NCI-H748 treated with DMSO at 0.1 percent for 48 hours (cell line): ENCODE measurements at places on chromosomes 16 and 17.

- DNase-seq, result no peak
These were observed 4.9 kb upstream of the RUSF1 start for GRCh38 chr16:31513126-31513525.

DNA sequence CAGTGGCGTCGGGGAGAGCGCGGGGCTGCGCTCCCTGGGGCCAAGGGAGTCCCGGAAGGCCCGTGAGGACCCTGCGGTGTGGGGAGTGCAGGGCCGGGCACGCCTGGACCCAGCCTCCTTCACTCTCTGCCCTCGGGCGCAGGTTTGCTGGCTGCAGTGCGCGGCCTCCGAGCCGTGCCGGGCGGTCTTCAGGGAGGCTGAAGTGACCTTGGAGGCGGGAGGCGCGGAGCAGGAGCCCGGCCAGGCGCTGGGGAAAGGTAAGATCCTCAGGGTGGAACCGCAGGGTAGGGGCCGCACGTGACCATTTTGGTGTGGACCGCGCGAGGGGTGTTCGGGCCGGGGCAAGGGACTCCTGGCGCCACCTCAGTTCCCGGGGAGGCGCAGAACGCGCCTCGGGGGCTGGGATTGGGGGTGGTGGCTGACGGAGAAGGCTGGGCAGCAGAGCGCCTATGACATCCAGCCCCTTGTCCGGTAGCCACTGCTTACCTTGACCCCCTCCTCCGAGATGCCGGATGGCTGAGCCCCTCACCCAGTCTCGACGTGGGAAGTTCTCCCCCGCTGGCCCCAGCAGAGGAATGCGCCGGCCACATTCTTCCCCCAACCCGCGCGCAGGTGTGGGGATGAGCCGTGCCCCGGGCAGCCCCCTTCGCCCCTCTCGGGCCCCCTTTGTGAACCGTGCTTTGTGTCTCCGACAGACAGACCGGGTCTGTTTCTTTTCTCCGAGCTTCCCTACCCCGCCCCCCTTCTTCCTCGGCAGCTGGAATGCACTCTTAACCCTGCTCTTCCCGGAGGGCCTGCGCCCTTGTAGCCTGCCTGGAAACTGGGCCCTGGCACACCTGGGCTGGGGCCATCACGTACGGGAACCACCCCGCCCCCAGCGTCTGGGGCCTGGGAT is 631 bp downstream of the CDH3 start:
- no peak for DNase-seq

DNA sequence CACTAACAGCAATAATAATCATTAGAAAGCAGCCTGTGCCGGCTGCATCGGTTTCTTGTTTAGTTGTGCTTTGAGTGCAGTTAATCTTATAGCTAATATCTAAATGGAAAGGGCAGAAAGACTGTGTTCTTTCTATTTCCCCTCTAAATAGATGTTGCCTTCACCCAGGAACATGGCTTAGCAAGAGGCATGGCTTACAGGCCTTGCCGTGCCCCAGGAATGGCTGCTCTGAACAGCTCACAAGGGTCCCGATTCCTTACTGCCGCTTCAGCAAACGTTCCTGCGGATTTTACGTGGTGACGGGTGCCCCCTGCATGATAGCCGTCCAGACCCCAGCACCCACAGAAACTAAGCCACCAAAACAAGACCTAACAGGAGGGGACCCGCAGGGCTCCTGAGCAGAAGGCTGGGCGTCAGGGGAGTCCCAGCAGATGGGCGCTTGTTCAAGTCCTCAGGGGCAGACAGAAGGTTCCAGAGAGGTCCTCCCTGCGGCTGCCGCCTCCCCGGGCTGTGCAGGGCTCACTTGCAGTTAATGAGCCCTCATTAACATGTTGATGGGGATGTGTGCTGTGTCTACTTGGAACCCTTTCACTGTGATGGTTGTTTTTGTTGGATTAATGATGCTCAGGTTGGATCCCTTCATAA is 52.5 kb upstream of the ENPP7 start:
- no peak for DNase-seq

GRCh38 chr17:53313746-53314145 is 509.0 kb upstream of the KIF2B start:
- DNase-seq, result no peak

GRCh38 chr17:76241691-76242255 is 1.5 kb upstream of the RNF157 start:
- DNase-seq, result no peak

- DNase-seq, result no peak
These were observed 15.7 kb downstream of the CRLF3 start for GRCh38 chr17:30808785-30809286.

DNA sequence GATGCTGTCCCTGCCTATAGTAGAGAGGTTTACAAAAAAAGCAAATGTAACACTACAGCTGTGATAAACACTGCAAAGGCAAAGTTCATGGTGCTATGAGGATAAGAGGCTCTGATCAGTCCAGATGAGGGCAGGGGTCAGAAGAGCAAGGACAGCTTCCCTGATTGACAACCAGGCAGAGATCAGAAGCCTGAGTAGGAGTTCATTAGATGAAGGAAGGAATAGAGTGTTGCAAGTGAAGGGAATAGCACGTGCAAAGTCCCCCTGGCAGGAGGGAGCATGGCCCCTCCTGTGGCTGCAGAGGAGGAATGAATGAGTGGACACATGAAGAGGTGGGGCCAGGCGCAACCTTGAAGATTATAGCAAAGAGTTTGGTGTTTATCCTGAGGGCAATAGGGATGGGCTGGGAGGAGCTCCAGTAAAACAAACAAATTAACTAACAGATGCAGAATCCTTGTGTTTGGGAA is 208.4 kb upstream of the IRX5 start:
- DNase-seq, result no peak

DNA sequence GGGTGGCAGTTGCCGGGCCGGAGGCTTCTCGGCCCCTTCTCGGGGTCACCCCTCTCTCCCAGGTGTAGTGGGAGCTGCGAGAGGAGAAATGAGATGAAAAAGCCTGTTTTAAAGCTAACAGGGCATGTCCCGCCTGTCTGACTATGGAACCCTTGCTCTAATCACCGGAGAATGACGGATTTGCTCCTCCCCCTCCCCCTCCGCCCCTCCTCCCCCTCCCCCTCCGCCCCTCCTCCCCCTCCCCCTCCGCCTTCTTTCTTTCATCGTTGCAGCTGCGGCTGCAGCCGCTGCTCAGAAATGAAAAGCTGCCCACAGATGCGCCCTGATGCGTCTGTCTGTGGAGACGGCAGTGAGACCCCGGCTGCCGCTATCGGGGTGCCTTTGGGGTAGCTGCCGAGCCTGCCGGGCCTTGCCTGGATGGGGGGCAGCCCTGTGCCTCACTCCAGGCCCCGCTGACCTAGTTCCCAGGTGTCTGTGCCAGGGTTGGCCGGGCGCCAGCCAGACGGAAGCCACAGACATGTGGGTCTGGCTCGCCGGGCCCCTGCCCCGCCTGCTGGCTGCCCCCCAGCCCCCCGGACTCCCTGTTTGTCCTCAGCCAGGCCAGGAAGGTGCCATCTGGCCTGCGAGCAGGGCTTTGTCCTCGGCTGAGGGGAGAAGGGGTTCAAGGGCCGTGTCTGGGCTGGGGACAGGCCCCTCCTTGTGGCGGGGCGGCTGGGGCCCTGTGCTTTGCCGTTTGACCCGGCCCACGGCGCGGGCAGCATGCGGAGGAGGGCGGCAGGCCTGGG is 37.7 kb downstream of the GINS2 start:
- DNase-seq, result no peak

DNA sequence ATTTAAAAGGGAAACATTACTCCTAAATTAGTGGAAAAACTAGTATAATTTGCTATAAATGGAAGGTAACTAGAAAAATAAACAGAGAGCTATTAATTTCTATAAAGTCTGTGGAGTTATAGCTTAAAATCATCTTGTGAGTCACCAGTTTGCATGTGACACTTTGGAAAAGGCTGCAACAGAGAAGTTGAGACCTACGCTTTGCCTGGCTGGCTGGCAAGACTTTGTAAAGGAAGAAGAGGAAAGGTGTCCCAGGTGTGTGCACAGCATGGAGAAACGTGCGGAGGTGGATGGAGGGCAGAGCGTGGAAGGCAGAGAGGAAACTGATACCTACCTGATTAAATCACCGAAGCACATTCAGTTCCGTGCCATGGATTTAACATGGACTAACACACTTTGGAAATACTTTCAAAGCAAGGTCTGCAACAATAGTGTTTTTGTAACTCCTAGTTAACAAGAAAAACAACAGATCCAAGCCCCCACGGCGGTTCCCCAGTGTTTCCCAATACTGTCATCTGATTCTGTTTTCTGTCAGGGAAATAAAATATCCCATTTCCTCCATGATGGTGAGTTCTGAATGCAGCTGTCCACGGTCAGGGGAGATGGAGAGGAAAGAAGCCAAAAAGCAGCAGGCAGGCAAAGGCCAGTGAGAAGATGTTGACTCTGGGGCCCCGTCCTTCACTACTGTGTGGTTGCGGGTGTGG is 134.8 kb downstream of the XYLT1 start:
- DNase-seq, result no peak

- DNase-seq, result no peak
These were observed 137.2 kb upstream of the RPH3AL start for GRCh38 chr17:489758-490329.

DNA sequence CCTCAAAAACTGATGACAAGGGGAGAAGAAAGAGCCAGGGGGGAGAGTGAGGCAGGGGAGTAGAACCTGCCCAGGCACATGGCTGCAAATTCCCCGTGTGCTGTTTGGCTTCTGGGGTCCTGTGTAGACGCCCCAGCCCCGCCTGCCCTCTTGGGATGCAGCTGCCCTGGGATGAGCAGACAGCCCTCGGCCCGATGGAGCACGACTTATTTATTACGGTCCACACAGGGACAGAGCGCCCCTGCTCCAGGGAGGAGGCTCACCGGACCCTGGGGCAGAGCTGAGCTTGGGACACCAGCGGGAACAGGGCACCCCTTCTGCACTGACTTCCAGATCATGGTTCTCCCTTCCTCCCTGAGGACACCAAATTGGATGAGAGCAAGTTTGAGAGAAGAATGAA is 9.1 kb downstream of the LDHD start:
- no peak for DNase-seq

DNA sequence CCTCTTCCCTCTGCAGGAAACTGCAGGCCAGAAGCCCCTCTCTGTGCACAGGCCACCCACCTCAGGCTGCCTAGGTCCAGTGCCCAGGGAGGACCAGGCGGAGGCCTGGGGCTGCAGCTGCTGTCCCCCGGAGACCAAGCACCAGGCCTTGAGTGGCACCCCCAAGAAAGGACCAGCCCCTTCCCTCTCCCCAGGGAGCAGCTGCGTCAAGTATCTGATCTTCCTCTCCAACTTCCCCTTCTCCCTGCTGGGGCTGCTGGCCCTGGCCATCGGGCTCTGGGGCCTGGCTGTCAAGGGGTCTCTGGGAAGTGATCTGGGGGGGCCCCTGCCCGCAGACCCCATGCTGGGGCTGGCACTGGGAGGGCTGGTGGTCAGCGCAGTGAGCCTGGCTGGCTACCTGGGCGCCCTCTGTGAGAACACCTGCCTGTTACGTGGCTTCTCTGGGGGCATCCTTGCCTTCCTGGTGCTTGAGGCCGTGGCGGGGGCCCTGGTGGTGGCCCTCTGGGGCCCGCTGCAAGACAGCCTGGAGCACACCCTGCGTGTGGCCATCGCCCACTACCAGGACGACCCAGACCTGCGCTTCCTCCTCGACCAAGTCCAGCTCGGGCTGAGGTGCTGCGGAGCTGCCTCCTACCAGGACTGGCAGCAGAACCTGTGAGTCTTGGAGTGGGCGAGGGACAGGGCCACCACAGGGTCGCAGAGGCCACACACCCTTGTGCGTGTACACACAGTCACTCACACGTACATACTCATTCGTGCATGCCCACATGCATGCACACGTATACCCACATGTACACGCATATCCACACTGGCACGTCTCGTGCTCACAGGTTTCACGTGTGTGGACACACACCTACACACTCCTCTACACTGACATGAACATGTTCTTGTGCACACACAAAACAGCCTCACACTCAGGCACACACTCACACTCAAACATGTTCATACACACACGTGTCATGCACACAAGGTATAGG is 8.3 kb downstream of the TSPAN10 start:
- DNase-seq, result no peak

DNA sequence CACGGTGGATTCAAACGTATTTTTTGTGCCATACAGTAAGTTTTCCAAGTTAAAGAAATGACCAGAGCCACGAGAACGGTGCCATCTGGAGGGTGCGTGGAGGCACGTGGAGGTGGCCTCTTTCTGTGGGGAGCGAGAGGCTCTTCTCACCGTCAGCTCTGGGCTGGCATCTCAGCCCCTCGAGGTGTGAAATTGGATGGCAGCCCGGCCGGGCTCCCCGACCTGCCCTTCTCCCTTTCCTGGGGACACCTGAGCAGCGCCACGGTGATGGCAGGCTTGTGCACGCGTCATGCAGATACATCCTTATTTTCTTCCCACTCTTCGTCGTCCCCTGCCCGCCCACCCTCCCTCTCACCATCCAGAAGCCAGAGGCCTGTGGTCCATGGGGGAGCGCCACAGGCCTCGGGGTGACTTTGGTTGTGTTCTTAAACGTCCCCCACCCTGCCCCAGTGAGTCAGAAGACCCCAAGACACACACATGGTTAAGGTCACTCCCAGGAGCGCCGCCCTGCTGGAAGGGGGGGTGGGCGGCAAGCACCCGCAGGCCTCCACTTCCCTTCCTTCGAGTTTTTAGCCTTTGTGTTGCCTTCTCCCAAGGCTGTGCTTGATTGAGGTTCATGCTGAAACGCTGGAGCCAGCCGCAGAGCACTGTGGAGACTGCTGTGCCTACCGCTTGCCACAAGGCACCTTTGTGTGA is 109.4 kb downstream of the BANP start:
- no peak for DNase-seq

GRCh38 chr16:50351952-50352351 is 16.8 kb downstream of the BRD7 start:
- DNase-seq, result no peak

- DNase-seq, result no peak
These were observed 176.6 kb downstream of the RAB11FIP4 start for GRCh38 chr17:31568121-31568520.

GRCh38 chr16:19400711-19401110 is 17.0 kb upstream of the TMC5 start:
- DNase-seq, result no peak

- DNase-seq, result no peak
These were observed 47.2 kb upstream of the GSE1 start for GRCh38 chr16:85565801-85566526.

DNA sequence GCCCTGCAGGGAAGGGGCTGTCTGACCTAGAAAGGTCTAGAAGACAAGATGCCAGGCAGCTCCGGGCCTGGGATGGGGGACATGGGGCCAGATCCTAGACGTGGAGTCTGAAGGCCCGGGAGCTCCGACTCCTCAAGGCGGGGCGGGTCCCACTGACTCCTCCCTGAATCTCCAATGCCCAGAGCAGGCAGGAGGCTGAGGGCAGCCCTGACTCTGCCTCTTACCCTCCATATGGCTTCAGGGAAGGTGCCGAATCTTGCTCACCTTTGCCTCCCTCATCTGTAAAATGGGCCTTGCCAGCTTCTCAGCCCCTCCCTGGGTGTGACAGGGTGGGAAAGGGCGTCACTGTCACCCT is 14.8 kb downstream of the VASN start:
- no peak for DNase-seq

DNA sequence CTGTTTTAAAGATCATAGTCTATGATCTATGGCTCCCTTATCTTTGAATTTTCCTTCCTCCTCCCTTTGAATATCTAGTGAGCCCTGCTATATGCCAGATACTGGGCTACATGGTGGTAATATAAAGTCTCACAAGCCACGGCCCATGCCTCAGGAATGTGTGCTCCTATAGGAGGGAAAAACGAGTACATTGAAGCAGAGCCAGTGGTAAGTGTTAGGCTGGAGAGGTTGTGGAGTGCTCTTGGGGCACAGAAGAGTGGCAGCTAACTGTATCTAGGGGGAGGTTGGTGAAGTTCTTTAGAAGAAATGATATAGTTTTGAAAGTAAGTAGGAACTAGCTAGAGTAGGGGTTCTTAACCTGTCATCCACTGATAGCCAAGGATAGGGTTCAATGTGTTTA is 105.8 kb upstream of the PMFBP1 start:
- DNase-seq, result no peak
